ENCODE measurements at places on chromosomes 2 and 18. TPM values are rescaled to one million over a fixed set of nuclear protein-coding genes. Genes with fewer than 3 reads are reported as not detected.

- DNase-seq, result no peak
Measured at GRCh38 chr2:42060718-42061619, 13.1 kb downstream of the PKDCC start.

DNA sequence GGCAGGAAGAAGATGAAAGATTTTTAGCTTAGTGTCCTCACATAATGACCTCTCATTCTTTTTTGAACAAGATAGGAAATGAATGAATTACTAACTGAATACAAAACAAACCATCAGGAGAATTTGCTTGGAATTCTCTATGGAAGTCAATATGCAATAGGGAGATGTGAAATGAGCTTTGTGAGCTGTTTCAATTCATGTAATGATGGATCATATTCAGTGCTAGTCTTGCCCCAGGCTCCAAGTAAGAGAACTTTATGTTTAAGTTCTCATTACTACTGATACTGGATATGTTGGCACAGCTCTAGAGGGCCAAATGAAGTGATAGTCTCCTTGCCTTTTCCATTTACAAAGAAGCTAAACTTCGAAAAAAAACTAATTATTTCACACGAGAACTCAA, 29.2 kb downstream of the MYOM1 start:
- no peak for DNase-seq

GRCh38 chr2:140539242-140539875, 1591.5 kb downstream of the LRP1B start:
- no peak for DNase-seq

- DNase-seq, result no peak
Measured at GRCh38 chr2:193315428-193316091, 1120.8 kb upstream of the TMEFF2 start.

The ALK gene
- total RNA-seq, result not detected

The MTLN gene
- total RNA-seq, result 46.3 TPM

The ITSN2 gene
- 46.0 TPM for total RNA-seq

GRCh38 chr18:1848716-1849115, 722.6 kb downstream of the METTL4 start:
- no peak for DNase-seq

Measured in activated CD4-positive, alpha-beta T cell treated with anti-CD3 and anti-CD28 coated beads for 36 hours (primary cell).